ENCODE measurements at places on chromosomes 1 and 21.

- no peak for DNase-seq
Observed at GRCh38 chr1:98177751-98178150, 256.9 kb upstream of the DPYD start.

DNA sequence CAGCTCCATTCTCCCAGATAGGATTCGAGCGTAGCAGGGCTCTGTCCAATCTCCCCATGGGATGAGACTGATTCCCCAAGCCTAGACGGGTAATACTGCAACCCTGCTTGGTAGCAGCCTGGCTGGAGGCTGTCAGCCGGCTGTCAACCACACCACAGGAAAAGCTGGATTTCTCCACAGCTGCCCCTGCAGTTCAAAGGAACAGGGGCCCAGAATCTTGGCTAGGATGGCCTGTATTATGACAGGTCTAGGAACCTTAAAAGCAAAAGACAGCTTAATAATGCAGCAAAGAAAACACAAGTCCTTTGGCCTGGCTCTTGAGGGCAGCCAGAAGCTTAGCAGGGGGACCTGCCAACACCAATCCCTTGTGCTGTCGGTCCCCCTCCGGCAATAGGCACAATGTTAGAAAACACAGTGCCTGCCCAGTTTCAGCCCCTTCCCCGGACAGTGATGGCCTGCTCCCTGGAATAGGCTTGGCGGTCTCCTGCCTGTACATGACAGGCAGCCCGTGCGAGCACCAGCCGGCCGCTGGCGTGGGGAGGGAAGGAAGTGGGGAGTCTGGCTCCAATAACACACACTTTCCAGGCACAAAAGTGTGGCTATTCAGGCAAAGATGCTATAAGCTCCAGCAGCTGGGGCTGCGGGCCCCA lies 90.5 kb downstream of the TRABD2B start:
- DNase-seq: no peak

DNA sequence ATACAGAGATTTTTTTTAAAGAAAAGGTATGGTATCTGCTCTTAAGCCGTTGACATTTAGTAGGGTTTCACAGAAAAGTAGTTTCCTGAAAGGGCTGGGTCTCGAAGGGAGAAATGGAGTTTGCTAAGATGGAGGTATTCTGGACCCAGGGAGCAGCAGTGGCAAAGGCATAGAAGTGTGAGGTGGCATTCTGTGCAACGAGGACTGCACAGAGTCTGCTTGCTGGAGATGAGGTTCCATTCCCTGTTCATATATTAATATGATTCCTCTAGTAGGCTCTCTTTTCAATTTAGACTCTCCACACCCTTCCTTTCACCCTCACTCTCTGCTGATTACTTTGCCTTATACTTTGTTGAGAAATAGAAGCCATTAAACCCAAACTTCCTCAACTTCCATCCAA lies 38.5 kb upstream of the PODN start:
- DNase-seq: no peak

- no peak for DNase-seq
Observed at GRCh38 chr21:28683982-28684752, 308.5 kb downstream of the LTN1 start.

DNA sequence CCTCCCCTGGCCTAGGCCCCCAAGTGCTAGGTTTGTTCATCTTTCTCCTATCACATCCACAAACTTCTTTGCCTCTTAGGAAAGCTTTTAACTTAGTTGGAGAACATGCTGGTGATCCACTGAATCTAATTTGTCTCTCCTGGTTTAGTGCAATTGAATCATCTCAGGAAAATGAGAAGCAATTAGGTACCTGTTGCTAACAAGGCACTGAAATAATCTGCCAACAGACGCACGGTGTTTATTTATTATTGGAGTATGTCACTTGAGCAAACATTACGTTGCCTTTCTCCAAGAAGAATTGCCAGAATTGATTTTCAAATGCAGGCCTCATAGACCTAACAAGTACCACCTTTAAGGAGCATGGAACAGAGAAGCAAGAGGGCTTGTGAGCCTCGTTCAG lies 309.4 kb downstream of the NFIA start:
- DNase-seq: no peak

DNA sequence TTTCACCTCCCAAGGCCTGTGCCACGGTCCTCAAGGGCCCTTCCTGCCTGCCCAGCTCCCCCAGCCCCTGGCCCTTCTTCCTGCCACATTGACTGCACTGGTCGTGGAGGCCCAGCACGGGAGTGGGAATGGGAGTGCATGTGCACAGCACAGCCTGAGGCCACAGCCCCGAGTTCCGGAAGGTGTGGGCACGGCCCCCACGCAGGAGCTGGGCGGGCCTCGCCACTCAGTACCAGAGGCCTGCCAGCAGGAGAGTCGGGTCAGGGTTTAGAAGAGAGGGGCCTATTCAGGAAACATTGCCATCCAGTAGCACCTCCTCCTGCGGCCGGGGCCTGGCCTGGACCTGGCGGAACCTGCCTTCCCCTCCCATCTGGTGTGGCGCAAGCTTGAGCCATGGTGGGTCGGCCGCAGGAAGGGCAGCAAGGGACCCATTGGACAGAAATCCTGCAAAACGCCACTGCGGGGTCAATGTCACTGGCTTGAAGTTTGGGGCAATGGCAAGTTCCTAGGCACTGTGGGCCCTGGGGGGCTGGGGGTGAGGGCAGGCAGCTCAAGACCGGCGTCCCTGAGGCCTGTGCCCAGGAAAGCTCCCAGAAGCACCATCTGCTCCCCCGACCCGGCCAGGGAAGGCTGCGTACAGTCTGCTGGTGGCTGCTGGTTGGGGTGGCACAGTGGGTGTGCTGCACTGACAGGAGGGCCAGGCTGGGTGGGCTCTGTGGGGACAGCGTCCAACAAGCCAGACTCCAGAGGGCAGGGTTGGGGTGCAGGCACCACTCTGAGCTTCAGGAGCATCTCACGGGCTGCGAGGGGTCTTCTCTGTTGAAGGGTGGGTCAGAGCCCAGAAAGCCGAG lies 1.8 kb upstream of the TMEM52 start:
- no peak for DNase-seq

GRCh38 chr1:89989799-89990198 lies 5.1 kb upstream of the ZNF326 start:
- DNase-seq: no peak

GRCh38 chr1:62912028-62912638 lies 128.2 kb downstream of the ATG4C start:
- DNase-seq: peak; percentile 6

GRCh38 chr1:247962911-247963588 lies 2.0 kb upstream of the OR2AK2 start:
- DNase-seq: no peak

GRCh38 chr1:26274801-26275425 lies 5.0 kb upstream of the SH3BGRL3 start:
- DNase-seq: no peak

Measured in CD4-positive, alpha-beta T cell treated with Interleukin-10 for 1 hour (primary cell).